Thoracic aorta (tissue), 2 donors: ENCODE measurements at places on chromosomes 3 and 15.

DNA sequence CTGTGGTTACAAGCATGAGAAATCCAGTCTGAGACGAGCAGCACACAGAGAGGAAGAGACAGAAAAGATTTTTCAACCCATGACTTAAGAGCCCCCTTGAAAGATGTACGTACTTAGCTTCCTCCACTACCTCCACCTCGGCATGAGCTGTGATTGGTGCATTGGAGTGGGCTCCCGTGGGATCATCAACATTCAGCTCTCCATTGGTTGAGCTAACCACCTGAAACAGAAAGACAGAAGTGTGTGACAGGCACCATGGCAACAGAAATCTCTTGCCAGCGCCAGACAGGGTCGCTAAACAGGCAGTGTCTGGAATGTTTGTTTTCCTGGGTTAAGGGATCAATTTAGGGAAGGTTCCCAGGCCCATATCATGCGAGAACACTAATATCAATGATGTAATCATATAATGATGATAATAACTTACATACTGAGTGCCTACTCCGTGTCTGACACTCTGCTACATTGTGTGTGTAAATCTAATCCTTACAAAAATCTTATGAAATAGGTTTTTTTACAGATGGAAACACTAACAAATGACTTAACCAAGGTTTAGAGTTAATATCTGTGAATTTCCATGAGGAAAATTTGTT lies 17.5 kb upstream of the PPIB start:
- no peak for DNase-seq
- H3K27me3 ChIP-seq: no peaks in the 10 kb centered on the region
- no peaks in the 10 kb centered on the region for H3K36me3 ChIP-seq

GRCh38 chr3:134874737-134875413 lies 79.8 kb downstream of the EPHB1 start:
- H3K4me3 ChIP-seq: no peak overlapping the region
- H3K36me3 ChIP-seq: no peaks in the 10 kb centered on the region
- DNase-seq: no peak
- no peaks in the 10 kb centered on the region for H3K27me3 ChIP-seq
- no peak overlapping the region for H3K27ac ChIP-seq

GRCh38 chr15:43954181-43954621 lies 127.4 kb downstream of the WDR76 start:
- no peak for DNase-seq
- H3K36me3 ChIP-seq: no peaks in the 10 kb centered on the region
- no peak overlapping the region for H3K27ac ChIP-seq
- no peaks in the 10 kb centered on the region for H3K27me3 ChIP-seq
- no peak overlapping the region for H3K4me3 ChIP-seq

- no peaks in the 10 kb centered on the region for H3K4me1 ChIP-seq
- no peak for DNase-seq
- H3K4me3 ChIP-seq: no peak overlapping the region
- H3K36me3 ChIP-seq: no peaks in the 10 kb centered on the region
These were observed 190.7 kb downstream of the GAP43 start for GRCh38 chr3:115814006-115814405.

GRCh38 chr3:165158011-165158410 lies 38.2 kb downstream of the SLITRK3 start:
- no peak overlapping the region for H3K4me3 ChIP-seq
- H3K36me3 ChIP-seq: no peaks in the 10 kb centered on the region
- H3K4me1 ChIP-seq: no peaks in the 10 kb centered on the region
- no peaks in the 10 kb centered on the region for H3K27me3 ChIP-seq
- no peak for DNase-seq

DNA sequence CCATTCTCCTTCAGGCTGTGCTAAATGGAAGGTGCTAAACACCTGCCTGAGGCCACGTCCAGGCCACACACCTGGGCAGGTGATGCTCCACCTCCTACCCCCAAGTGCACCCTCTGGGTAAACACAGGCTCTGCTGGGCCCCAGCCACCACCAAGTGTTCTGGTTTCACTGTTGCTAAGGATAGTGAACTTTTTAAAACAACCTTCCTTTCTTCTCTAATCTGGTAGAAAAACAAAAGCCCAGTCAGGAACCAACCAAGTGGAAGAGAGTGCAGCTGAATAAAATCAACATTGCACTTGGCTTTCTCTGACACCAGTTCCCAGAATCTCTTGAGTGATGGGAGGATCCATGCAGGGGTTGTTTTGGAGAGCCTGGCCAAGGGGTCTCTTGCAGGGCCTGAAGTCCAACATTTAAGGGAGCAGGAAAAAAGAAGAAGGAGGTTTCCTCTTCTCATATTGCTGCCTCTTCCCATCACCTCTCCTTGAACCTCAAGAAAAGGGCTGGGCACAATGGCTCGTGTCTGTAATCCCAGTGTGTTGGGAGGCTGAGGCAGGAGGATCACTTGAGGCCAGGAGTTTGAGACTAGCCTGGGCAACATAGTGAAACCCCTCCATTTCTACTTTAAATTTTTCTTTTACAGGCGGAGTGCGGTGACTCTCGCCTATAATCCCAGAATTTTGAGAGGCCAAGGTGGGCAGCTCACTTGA lies 26.2 kb upstream of the ATP13A3 start:
- no peak for DNase-seq
- no peaks in the 10 kb centered on the region for H3K27me3 ChIP-seq
- H3K4me3 ChIP-seq: no peak overlapping the region
- H3K4me1 ChIP-seq: no peaks in the 10 kb centered on the region
- no peak overlapping the region for H3K27ac ChIP-seq
- no peaks in the 10 kb centered on the region for H3K36me3 ChIP-seq

GRCh38 chr3:176916777-176917176 lies 280.5 kb downstream of the TBL1XR1 start:
- H3K4me3 ChIP-seq: no peak overlapping the region
- no peaks in the 10 kb centered on the region for H3K27me3 ChIP-seq
- peaks cover 11% of the 10 kb centered on the region for H3K4me1 ChIP-seq
- H3K36me3 ChIP-seq: no peaks in the 10 kb centered on the region

DNA sequence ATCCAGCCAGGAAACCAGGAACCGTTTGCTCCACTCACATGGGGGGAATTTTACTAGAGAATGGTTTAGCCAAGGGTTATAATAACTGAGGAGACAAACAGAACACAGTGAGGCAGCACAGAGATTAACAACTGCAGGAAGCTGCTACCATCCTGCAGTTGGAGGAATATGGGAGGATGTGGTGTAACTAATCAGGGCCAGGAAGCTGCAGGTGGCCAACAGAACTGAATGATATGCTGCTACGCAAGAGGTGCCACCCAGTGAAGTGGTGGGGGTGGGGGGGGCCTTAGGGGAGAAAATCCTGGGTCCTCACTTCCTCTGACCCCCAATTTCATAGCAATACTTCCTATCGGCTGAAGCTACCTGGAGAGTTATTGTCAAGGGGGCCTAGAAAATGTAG lies 306.4 kb upstream of the STT3B start:
- H3K27me3 ChIP-seq: no peaks in the 10 kb centered on the region
- H3K4me3 ChIP-seq: no peak overlapping the region

DNA sequence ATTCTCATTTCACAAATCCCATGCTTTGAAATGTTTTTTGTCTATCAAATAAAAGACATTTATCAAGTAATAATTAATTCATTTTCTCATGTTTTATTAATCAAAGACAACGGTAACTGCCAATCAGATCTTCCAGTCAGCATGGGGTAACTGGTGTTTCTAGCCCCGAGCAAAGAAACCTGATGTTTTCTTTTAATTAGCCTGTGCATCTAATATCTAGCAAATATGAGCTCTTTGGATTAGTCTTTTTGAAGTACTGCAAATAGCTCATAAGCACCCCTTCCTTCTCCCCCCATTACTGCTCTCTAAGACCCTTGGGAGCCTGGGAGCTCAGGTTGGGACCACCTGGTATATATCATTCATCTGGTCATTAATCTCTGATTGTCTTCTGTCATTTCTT lies 43.1 kb upstream of the SRGAP3 start:
- no peaks in the 10 kb centered on the region for H3K36me3 ChIP-seq
- DNase-seq: no peak
- no peaks in the 10 kb centered on the region for H3K27me3 ChIP-seq
- H3K4me1 ChIP-seq: no peaks in the 10 kb centered on the region
- H3K4me3 ChIP-seq: no peak overlapping the region

DNA sequence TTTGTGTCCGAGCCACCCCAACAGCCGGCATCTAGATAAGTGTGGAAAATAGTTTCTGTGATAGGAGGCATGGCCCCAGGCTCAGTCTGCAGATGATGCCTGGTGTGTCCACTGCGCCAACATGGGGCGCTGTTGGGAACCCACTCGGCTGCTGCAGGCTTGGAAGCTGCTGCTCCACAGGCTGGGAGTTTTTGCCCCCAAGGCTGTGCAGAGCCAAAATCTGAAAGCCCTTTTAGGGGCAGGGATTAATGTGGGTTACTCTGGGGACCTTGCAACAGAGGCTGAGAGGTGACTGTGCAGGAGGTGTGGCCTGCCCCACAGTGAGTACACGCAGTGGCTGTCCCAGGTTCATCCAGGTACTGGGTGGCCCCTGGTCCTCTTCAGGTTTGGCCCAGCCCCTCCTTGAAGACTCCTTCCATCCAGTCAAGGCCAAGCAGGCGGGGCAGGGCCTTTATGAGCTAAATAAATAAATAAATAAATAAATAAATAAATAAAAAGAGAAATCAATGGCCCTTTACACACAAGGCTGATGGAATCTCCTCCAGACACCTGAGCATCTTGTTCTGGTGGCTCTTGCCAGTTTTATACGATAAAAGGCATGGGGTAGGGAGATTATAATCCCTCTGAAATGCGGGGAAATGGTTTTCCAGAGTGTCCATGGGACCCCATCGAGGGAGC lies 73.8 kb downstream of the AAGAB start:
- H3K27ac ChIP-seq: no peak overlapping the region
- H3K36me3 ChIP-seq: peaks cover 9% of the 10 kb centered on the region
- no peak overlapping the region for H3K4me3 ChIP-seq
- H3K27me3 ChIP-seq: no peaks in the 10 kb centered on the region
- no peak for DNase-seq
- H3K4me1 ChIP-seq: peaks cover 44% of the 10 kb centered on the region

GRCh38 chr3:124442463-124442862 lies 287.8 kb upstream of the UMPS start:
- no peaks in the 10 kb centered on the region for H3K4me1 ChIP-seq
- DNase-seq: no peak
- H3K36me3 ChIP-seq: peaks cover 68% of the 10 kb centered on the region
- H3K27ac ChIP-seq: no peak overlapping the region
- no peaks in the 10 kb centered on the region for H3K27me3 ChIP-seq

GRCh38 chr15:81106560-81106959 lies 27.5 kb upstream of the CFAP161 start:
- DNase-seq: no peak
- no peak overlapping the region for H3K4me3 ChIP-seq
- no peaks in the 10 kb centered on the region for H3K27me3 ChIP-seq
- no peaks in the 10 kb centered on the region for H3K4me1 ChIP-seq

DNA sequence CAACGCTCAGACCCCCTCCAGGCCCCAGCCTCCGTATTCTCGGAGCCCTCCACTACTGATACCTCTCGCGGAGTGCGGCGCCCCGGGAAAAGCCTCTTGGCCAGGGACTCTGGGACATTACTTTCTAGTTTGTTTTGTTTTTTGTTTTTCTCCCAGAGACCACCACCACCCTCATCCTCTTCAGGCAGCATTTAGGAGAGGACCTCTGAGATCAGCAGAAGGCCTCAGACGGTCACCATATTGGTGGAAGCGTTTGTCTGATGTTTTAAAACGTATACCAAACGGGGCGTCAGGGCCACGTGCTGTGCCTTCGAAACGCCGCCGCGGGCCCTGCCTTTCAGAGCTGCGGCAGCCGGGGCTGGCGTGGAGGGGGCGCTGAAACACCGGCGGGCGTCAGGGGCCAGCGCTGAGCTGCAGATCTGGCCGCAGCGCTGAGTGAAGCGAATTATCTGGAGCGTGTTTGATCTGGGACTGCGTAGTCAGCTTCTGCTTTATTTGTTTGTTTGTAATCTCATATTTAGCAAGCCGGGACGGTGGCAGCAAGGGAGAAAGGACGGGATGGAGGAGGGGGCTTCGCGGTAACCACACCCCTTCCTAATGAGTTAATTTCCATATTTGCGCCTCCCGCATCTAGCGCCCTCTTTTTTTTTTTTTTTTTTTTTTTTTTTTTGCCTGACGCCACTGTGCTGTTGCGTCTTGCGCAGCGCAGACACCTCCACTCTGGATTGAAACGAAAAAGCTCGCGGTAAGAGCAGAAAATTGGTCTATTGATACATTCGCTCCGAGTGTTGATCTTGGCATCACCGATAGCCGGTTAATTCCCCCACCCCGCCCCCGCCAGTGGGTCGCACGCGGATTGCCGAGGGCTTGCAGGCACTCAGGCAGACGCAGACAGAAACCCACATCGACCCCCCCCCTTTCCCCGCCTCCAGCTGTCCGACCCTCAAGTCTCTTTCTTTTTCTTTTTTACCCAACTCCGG lies 14.9 kb downstream of the SOX2 start:
- H3K27me3 ChIP-seq: peaks cover 32% of the 10 kb centered on the region
- no peak for DNase-seq
- peaks cover 15% of the 10 kb centered on the region for H3K4me1 ChIP-seq

DNA sequence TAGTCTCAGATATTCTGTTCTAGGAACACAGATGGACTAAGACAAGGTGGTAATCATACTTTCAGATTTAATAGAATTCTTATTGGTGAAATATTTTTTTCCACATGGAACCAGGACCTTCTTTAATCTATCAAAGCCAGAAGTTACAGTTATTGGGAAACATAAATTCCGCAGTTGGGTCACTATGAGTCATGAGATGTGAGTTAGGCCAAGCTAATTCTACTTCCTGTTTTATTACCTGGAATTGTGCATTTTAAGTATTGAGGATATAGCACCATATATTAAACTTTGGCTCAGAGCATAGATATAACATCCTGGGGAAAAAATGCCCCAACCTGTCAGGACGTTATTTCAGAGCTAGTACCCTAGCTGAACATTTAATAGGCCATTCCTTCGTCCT lies 96.4 kb upstream of the P3H2 start:
- no peaks in the 10 kb centered on the region for H3K36me3 ChIP-seq
- H3K4me1 ChIP-seq: no peaks in the 10 kb centered on the region
- no peaks in the 10 kb centered on the region for H3K27me3 ChIP-seq
- no peak for DNase-seq

DNA sequence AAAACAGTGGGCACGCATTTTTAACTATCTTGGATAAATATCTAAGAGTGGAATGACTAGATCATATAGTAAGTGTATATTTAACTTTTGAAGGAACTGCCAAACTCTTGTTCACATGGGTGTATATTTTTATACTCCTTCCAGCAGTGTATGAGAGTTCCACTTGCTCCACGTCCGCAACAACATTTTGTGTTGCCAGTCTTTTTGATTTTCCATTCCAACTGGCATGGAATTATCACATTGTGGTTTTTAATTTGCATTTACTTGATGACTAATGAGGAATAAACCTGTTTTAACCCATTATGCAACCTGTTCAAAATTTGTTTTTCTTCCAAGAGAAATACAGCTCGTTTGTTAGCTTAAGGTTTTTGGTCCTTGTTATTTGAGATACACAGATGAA lies 51.6 kb downstream of the ZNF621 start:
- no peak overlapping the region for H3K27ac ChIP-seq
- no peaks in the 10 kb centered on the region for H3K4me1 ChIP-seq
- no peaks in the 10 kb centered on the region for H3K27me3 ChIP-seq
- no peak for DNase-seq
- H3K4me3 ChIP-seq: no peak overlapping the region

- no peaks in the 10 kb centered on the region for H3K4me1 ChIP-seq
- no peak overlapping the region for H3K27ac ChIP-seq
- no peak overlapping the region for H3K4me3 ChIP-seq
- H3K36me3 ChIP-seq: no peaks in the 10 kb centered on the region
These were observed 114.8 kb upstream of the THBS1 start for GRCh38 chr15:39465843-39466749.
